ENCODE measurements at places on chromosomes 3 and 15.

DNA sequence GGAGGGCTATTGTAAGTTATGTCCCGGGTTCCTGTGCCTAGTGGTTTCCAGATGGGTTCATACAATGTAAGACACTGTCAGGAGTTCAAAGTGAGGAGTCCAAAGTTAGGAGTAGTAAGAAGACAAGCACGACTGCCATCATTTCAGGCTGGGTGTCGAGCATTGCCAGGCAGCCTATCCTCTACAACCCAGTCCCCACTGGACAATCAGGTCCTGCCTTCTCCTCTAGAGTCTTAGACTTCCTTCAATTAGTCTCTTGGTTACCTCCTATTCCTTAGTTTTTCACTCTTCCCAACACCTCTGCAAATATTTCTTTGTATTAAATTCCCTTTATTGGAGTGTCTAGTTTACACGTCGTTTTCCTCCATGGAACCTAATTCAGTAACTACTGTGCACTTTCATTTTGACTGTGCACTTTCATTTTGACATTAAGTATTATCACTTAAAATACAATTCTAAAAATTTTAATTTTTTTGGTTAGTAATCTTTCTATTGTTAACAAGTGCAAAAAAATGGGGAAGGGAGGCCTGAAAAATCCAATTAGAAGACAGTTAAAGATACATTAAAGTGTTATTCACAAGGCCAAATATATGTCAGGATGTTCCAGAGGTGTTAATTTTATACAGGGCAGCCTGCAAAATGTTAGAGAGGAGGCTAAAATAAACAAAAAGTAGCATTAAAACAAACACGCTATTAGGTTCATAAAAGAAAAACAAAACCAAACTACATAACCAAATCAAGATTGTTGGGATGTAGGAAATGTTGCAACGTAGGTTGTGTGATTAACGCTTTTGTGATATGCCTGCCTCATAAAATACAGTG is 155.3 kb downstream of the TBL1XR1 start:
- no peak for DNase-seq

GRCh38 chr3:185653949-185654757 is 68.1 kb downstream of the SENP2 start:
- no peak for DNase-seq

- peak; percentile 66 for DNase-seq
These were observed 3.7 kb downstream of the IQSEC1 start for GRCh38 chr3:13069495-13069894.

DNA sequence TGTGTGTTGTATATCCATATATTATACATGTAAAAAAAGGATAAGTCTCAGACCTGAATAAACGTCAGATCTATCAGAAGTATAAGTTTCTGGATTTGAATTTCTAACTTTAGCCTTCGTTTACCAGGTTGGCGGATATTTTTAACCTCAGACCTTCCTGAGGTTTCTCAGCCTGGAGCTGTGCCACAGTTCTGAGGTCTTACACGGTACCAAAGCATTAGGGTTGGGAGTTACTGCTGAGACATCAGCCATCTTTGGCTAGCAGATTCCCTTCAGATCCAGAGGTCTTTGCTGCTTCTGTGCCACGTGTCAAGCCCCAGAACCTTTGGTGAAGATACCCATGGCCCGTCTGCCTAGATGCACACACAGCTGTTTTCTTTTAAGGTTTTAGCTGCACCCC is 84.7 kb downstream of the PPP2R3A start:
- no peak for DNase-seq

GRCh38 chr15:76575679-76576078 is 239.1 kb downstream of the ISL2 start:
- no peak for DNase-seq

GRCh38 chr3:104437891-104438290 is 928.8 kb upstream of the ALCAM start:
- DNase-seq, result no peak

- no peak for DNase-seq
These were observed 290.6 kb downstream of the SATB1 start for GRCh38 chr3:18134386-18135059.

DNA sequence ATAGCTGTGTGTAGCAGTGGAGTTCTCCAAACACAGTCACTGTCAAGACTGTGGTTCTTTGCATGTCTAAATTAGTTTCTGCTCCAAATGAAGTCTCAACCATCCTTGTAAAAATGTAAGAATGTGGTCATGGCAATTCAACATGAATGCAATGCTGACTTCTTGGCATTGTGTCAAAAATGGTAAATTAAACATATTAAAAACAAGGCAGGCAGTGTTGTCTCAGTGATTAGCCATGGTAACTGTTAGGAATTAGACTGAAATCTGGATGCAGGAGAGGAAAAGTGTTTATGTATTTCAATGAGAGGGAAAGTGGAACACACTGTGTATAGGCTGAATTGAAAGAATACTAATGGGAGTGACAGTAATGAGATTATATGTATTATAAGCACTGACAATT is 597.2 kb downstream of the EDEM1 start:
- DNase-seq, result no peak

DNA sequence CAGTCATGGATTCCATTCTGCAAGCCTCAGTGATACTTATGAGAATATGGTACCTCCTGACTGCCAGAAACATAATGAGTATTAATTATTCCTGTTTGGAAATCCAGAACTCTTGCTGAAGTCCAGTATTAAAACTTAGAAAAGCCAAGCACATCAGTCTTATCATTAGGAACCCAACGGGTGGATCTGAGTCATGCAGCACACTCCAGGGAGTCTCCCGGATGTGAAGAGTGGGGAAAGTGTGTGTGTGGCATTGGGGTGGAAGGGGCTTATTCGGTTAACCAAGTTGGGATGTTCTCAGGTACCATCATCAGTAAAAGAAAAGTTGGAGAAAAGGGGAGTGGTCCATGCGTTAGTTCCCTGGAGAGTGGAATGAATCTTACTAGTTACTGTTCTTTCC is 181.1 kb downstream of the PLCL2 start:
- DNase-seq, result no peak

GRCh38 chr3:107689355-107689754 is 166.6 kb downstream of the BBX start:
- no peak for DNase-seq
